Activated naive CD8-positive, alpha-beta T cell treated with anti-CD3 and anti-CD28 coated beads, Interleukin-2, amount 10 ng/mL, durations not matched to agents 7 days and 5 days (primary cell): ENCODE measurements at places on chromosomes 11 and 22. TPM values are rescaled to one million over a fixed set of nuclear protein-coding genes. Genes with fewer than 3 reads are reported as not detected.
A peak's percentile ranks its signal among the peaks of the same experiment; 100 is the strongest.

Gene FAT3
- not detected for total RNA-seq

Gene OTOG
- not detected for total RNA-seq

Gene MRE11
- total RNA-seq = 41.1 TPM

DNA sequence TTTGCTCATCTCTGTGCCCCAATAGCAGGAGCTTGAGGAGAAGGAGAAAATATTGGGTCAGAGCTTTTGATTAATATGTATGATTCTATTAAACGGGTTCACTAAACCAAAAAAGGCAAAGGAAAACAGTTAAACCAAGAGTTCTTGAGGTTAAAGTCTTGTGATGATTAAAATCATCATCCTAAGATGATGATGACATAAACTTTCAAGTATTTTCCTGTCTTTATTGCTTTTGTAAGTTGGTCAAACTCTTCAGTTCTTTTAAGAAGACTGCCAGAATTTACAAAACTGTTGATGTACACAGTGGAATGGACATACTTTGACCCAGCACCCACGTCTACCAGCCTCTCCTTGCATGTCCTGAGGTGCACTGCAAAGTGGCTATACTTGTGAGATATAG lies 41.0 kb downstream of the FDX1 start:
- no peak for DNase-seq
- H3K4me3 ChIP-seq = no peak overlapping the region
- H3K27ac ChIP-seq = no peak overlapping the region
- H3K27me3 ChIP-seq = no peaks in the 10 kb centered on the region
- H3K36me3 ChIP-seq = peaks cover 4% of the 10 kb centered on the region

GRCh38 chr11:126157326-126158030 lies 54.0 kb downstream of the RPUSD4 start:
- H3K4me1 ChIP-seq = no peaks in the 10 kb centered on the region
- no peak for DNase-seq
- H3K4me3 ChIP-seq = no peak overlapping the region

GRCh38 chr11:41666951-41667653 lies 207.7 kb upstream of the LRRC4C start:
- no peak overlapping the region for H3K4me3 ChIP-seq
- no peaks in the 10 kb centered on the region for H3K36me3 ChIP-seq
- H3K27ac ChIP-seq = no peak overlapping the region
- no peaks in the 10 kb centered on the region for H3K4me1 ChIP-seq
- DNase-seq = no peak
- H3K27me3 ChIP-seq = no peaks in the 10 kb centered on the region

DNA sequence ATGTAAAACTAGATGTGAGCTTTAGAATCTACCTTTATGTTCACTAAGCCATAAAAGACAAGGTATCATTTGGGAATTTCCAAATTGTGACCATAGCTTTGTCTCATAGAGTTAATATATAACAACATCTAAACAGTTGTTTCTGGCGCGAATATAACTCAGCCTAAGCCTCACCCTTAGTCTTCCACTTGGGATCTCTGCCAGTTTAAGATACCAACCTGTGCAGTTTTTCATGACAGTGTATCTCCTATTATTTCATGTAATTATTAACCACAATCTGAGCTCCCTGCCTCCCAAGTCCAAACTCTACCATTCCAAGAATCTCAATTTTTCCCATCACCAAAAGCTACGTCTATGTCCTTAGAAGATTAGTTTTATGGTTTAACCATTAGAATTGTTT lies 572.5 kb upstream of the ISX start:
- no peaks in the 10 kb centered on the region for H3K36me3 ChIP-seq
- no peak overlapping the region for H3K4me3 ChIP-seq
- no peaks in the 10 kb centered on the region for H3K4me1 ChIP-seq
- H3K27me3 ChIP-seq = no peaks in the 10 kb centered on the region
- no peak for DNase-seq

DNA sequence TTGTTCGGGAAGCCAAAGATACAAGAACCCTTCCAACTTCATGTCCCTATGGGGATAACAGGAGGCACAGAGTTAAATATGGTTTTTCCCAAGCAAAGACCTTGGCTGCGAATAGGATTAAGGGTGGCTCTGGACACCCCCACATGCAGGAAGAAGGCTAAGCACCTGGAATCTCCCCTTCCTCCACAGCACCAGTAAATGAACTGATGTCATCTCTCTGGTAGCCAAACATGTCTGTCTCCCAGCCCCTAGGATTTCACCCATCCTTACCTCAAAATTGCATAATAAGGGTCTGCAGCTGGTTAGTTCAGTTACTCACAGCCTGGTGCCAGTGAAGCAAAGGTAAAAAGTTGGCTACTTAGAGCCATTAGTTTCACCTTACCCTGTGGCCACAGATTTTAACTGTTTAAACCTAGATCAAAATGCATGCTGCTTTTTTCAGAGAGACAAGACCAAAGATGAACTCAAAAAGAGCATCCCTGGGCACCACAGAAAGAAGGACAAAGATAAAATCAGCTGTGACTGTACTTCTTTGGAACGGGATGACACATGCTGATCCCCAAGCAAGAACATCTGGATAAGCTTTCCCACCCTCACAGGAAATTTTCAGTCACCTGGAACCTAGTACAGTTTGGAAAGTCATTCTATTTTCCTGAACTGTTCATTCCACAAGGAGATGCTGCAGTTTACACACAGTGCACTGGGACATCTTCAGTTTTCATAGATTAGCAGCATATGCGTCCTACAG lies 77.2 kb upstream of the AKIP1 start:
- H3K36me3 ChIP-seq = peaks cover 1% of the 10 kb centered on the region
- peaks cover 16% of the 10 kb centered on the region for H3K4me1 ChIP-seq
- no peak overlapping the region for H3K4me3 ChIP-seq
- peak overlapping the region; percentile 4 for H3K27ac ChIP-seq
- DNase-seq = no peak

GRCh38 chr11:47667555-47667954 lies 25.2 kb upstream of the MTCH2 start:
- no peaks in the 10 kb centered on the region for H3K27me3 ChIP-seq
- H3K36me3 ChIP-seq = no peaks in the 10 kb centered on the region
- no peak overlapping the region for H3K27ac ChIP-seq
- H3K4me3 ChIP-seq = no peak overlapping the region
- H3K4me1 ChIP-seq = peaks cover 5% of the 10 kb centered on the region

DNA sequence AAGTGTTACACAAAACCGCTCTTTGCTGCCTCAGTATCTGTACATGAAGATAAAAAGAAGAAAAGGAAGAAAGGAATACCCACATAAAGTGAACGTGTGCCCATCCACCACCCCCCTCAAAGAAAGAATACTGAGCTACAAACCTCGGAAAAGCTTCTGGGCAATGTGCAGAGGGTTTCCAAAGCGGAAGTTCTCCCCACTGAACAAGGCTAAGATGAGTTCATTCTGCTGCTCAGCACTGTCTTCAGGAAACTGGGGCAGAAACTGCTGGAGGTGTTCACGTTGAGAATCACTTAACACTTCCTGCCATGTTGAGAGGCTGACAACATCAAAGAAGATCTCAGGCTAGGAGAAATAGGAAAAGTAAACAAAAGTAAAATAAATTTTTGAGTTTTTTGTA lies 6.9 kb downstream of the NFRKB start:
- peak overlapping the region; percentile 31 for H3K4me3 ChIP-seq
- H3K27me3 ChIP-seq = no peaks in the 10 kb centered on the region
- no peak for DNase-seq
- peak overlapping the region; percentile 75 for H3K27ac ChIP-seq
- peaks cover 24% of the 10 kb centered on the region for H3K4me1 ChIP-seq

GRCh38 chr11:8381343-8381742 lies 117.7 kb upstream of the LMO1 start:
- no peak overlapping the region for H3K4me3 ChIP-seq
- H3K36me3 ChIP-seq = no peaks in the 10 kb centered on the region
- no peak for DNase-seq

- no peak overlapping the region for H3K27ac ChIP-seq
- peaks cover 2% of the 10 kb centered on the region for H3K4me1 ChIP-seq
- H3K36me3 ChIP-seq = peaks cover 14% of the 10 kb centered on the region
- DNase-seq = no peak
- H3K27me3 ChIP-seq = no peaks in the 10 kb centered on the region
Observed at GRCh38 chr11:108825381-108825780, 160.5 kb downstream of the DDX10 start.

DNA sequence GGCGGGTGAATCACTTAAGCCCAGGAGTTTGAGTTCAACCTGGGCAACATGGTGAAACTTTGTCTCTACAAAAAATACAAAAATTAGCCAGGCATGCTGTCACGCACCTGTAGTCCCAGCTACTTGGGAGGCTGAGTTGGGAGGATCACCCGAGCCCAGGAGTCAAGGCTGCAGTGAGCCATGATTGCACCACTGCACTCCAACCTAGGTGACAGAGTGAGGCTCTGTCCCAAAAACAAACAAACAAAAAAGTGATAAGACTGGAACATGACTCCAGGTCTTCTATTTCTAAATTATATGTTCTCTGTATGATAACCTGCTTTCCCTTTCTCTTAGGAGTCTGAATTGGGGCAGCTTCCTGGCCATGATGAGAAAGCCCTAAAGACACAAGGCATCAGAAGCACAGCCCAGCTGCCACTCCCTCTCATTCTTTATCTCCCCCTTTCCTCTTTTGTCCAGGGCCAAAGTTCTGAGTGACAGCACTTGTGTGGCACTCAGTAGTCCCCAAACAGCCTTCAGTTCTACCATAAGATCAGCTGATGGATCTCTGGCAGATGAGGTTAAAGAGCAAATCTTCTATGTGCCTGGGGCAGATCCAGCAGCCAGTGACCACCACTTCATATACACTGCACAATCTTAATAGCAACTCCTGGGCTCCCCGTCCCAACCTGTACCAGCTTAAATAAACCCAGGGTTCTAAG lies 136.0 kb downstream of the C11orf58 start:
- no peaks in the 10 kb centered on the region for H3K4me1 ChIP-seq
- H3K27ac ChIP-seq = no peak overlapping the region
- H3K4me3 ChIP-seq = no peak overlapping the region
- no peaks in the 10 kb centered on the region for H3K36me3 ChIP-seq
- no peak for DNase-seq

GRCh38 chr11:14506532-14506931 lies 6.9 kb upstream of the COPB1 start:
- H3K36me3 ChIP-seq = peaks cover 42% of the 10 kb centered on the region
- DNase-seq = no peak
- H3K27me3 ChIP-seq = no peaks in the 10 kb centered on the region
- H3K4me3 ChIP-seq = no peak overlapping the region

- no peak for DNase-seq
- H3K36me3 ChIP-seq = no peaks in the 10 kb centered on the region
- no peak overlapping the region for H3K4me3 ChIP-seq
- peaks cover 13% of the 10 kb centered on the region for H3K27me3 ChIP-seq
Observed at GRCh38 chr11:7882860-7883259, 48.2 kb downstream of the OR10A6 start.

GRCh38 chr11:105181100-105181499 lies 41.5 kb upstream of the CARD18 start:
- H3K27ac ChIP-seq = no peak overlapping the region
- H3K4me3 ChIP-seq = no peak overlapping the region
- H3K27me3 ChIP-seq = no peaks in the 10 kb centered on the region
- no peak for DNase-seq
- no peaks in the 10 kb centered on the region for H3K4me1 ChIP-seq
